ENCODE measurements at places on chromosomes 1 and 21. TPM values are rescaled to one million over a fixed set of nuclear protein-coding genes. Genes with fewer than 3 reads are reported as not detected.

DNA sequence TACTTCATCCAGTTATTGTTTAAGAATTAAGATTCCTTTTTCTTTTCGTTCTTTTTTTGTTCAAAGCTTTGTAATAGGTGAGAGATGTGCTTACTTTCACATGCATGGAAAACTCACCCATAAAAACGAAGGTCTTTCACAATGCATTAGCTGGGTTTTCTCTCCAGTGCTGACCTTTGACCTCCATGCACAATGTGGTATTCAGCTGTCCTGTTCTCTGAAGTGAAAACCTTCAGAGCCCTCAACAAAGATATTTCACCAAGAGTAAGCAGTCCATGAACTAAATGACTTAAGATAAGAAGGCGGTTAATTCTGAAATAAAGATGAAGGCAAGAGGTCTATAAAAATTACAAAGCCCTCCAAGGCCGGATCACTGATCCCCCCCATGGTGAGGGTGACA is 77.1 kb upstream of the IPO9 start:
- DNase-seq: no peak

GRCh38 chr1:166980383-166980782 is 5.0 kb upstream of the ILDR2 start:
- no peak for DNase-seq

DNA sequence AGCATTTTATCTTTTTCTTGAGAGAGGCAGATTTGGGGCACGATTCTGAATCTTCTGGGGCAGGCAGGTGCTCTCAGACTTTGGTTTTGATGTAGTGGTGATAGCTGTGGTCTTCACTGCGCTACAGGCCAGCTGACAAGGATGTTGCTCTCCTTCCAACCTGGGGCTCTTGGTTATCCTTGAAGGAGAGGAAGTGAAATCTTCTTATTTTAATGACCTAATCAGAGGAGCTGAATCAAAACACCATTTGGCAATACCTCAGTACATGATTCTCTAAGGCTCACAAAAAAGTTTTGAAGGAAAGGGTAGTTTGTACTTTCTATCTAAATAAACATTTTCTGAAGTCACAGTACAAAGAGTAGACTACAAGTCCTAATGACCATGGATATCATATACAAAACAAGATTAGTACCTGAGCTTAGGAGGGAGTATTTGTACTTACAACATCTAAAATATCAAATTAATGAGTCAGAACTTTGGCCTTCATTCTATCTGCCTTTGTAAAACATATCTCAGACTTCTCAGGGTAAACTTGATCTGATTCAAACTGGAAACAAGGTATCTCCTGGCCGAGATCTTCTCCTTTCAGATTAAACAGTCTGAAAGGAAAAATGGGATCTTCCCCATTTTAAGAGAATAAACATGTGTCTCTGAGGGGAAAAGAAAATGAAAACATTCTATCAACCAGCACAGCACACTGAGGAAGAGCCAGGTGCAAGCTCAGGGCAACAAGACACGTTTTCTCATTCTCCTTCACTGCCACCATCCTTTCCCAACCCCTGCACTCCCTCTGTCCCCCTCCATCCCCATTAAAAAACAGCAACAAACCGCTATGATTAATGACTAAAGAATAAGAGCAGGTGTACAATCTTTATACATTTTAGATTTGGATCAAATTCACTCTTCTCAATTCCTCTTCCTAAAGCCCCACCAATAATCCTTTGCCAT is 69.2 kb downstream of the SH3GLB1 start:
- DNase-seq: no peak

- no peak for DNase-seq
These were observed 478 bp downstream of the C2CD2 start for GRCh38 chr21:41953249-41953830.

DNA sequence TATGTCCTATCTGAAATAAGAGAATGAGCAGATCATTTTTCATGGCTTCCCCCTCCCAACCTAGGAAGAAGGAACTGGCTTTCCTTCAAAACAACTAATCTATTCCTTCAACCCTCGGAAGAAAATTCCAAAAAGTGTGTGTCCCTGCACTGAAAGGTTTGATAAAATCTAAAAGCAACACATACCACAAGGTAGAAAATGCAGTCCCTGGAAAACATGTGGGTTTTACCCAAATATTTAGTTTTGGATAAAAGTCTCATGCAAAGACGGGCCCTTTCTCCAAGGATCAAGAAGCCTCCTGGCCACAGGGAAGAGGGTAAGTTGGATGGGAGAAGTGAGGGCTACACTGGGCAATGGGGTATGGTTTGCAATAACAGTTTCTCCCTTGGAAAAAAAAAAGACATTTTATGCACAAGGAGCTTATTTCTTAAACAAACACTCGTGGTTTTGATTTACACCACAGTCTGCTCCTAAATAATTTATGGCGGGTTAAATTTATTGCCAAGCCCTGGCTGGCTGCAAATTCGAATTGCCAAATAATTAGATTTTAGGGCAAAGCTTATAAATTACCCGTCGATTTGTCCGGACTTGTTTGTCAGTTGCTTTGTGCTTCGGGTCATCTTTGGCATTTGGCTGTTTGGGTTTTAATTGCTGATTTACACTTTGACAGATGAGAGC is 28.9 kb downstream of the ERI3 start:
- DNase-seq: no peak

GRCh38 chr1:67347688-67348472 is 40.2 kb downstream of the IL12RB2 start:
- no peak for DNase-seq

DNA sequence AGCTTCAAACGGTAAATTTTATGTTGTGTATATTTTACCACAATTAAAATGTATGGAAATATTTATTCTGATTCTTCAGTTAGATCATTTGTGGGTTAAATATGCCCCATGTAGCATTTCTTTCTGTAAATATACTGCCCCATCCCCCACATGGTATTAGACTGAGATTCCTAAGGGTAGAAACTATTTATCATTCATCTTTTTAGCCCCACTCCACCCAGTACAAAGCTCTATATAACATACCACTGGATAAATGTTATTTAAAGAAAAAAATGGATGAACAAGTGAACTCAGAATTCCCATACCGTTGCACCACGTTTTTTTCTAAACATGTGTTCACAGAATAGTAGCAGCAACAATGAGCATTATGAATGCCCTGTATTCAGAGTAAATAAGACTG is 234.0 kb upstream of the IRF2BP2 start:
- no peak for DNase-seq

GRCh38 chr1:200802865-200803512 is 64.3 kb downstream of the CAMSAP2 start:
- peak; percentile 62 for DNase-seq

GRCh38 chr21:28207436-28208173 is 785.1 kb downstream of the LTN1 start:
- DNase-seq: no peak

- DNase-seq: no peak
These were observed 17.6 kb downstream of the NOS1AP start for GRCh38 chr1:162087111-162087510.

DNA sequence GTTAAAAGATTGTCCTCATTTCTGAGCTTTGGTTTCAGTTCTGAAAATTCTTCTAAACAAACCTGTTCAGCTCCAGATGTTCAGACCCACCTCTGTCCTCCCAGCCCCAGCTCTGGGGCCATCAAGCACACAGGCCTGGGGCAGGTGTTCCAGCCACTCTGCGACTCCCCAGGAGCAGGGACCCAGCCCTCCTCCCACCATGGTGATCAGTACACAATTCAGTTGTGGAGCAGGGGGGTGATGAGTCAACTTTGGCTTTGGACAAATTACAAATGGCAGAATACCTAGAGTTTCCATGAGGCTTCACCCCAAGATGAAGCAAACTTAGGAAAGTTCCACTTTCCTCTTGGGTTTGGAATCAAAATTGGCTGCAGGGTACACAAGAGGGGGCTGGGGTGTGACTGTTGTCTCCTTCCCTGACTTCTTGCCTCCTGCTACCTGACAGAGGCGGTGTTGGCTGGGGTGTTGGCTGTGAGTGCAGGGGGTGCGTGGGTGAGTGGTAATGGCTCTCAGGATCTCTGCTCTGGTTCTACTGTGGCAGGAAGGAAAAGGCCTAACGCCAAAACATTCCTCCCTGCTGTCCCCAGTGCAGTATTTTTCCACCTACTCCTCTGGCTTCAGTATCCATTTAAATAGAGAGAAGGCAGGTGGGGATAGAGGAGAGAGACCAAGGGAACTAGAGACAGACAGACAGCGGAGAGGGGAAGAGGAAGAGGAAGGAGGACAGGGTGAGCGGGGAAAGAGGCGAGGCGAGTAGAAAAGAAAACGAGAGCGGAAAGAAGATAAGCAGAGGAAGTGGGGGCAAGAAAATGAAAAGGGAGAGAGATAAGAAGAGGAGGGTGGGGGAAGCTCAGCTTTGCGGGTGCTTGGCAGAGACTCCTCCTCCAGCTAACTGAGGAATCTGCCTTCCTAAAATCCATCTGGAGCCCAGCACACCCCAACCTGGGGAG is 20.6 kb upstream of the LRRN2 start:
- DNase-seq: no peak

- DNase-seq: no peak
These were observed 107.7 kb downstream of the ADSS2 start for GRCh38 chr1:244344001-244344400.

DNA sequence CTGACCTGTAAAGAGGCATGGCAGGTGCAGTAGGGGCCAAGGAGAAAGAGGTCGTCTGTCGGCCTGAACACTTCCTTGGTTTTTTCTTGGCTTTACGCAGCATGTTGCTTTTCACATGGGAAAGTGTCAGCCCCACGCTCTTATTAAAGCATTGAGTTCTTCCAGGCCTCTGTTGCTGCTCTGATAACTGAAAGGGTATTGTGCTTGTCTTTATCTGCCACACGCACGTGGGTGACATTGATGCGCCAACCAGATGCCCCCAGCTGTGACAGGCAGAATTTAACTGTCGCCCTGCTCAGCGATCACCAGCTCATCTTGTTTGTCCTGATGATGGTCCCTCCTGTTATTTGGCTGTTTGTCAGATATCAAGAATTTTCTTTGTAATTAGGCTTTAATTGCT is 76.5 kb downstream of the GALNT2 start:
- DNase-seq: no peak

DNA sequence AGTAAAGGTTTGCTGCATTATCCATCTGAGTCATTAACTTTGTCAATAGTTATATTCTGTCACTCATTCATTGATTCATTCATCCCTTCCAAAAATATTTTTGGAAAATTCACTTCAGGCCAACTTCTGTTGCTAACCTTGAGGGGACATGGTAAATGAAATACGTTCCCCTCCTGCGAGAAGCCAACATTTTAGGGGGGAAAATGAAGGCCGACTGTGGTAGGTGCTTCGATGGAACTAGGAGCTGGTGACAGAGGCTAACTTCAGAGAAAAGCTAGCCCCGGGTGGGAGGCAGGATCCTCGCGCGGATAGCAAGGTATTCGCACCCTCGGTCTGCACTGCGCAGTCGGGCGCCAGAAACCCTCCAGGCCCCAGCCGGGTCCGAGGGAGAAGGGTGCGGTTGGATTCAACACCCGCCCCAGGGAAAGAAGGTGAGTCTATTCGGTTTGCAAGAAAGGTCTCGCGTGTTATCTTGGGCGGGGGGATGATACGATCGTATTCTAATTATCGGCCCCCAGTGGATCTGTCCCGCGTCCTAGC is 646 bp upstream of the RRP15 start:
- DNase-seq: no peak

- peak; percentile 54 for DNase-seq
These were observed 61.7 kb upstream of the DNAJC6 start for GRCh38 chr1:65247419-65248359.

- no peak for DNase-seq
These were observed 548 bp upstream of the MFSD2A start for GRCh38 chr1:39954324-39954869.

GRCh38 chr21:16022921-16023320 is 293.1 kb downstream of the USP25 start:
- no peak for DNase-seq

DNA sequence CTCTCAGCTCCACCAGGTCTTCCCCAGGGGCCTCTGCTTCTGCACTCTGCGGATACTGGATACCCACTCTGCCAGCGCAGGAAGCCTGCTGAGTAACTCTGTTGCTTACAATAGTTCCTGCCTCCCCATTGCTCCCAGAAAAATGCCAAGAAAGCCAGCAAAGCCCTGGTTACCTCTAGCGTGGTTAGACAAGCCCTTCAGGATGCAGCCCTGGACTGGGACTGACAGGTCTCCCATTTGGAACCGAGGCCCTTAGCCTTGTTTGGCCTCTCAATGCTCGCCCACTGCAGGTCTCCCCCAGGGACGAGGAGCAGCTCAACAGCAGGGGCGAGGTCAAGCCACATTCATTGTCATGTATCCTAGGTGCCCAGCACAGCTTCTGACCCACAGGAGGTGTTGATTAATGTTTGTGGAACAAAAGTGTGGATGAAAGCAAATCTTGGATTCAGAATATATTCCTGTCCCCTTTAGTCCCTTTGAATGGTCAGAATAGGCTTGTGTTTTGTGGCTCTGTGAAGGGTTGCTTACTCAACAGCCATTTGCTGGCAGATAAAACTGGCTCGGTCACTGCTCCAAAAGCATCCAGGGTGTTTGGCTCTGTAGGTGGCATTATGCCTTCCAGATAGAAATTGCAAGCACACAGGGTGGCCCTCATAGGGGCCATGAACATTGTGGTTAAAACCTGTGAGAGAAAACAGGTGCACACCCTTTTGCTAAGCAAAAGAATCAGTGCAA is 58.9 kb downstream of the C1orf198 start:
- DNase-seq: no peak

GRCh38 chr1:116997066-116997465 is 4.5 kb upstream of the CD101 start:
- DNase-seq: peak; percentile 44

- DNase-seq: no peak
These were observed 21.9 kb downstream of the MAP7D1 start for GRCh38 chr1:36177589-36178431.

GRCh38 chr1:162141281-162142054 is 72.0 kb downstream of the NOS1AP start:
- no peak for DNase-seq

- no peak for DNase-seq
These were observed 11.5 kb downstream of the CNST start for GRCh38 chr1:246577720-246578106.

Gene C1orf87
- not detected for total RNA-seq

Gene GBP7
- not detected for total RNA-seq

Gene DAB1
- total RNA-seq: under 0.01 TPM

Gene KCNJ6
- 0.07 TPM for total RNA-seq

Gene FCRL4
- not detected for total RNA-seq

Gene IFFO2
- total RNA-seq: 25.3 TPM

Gene AMIGO1
- total RNA-seq: 2.8 TPM
